ENCODE measurements at places on chromosomes 11 and 22. TPM values are rescaled to one million over a fixed set of nuclear protein-coding genes. Genes with fewer than 3 reads are reported as not detected.

The NLRP6 gene
- 1.3 TPM for total RNA-seq

The PAK1 gene
- 8.8 TPM for total RNA-seq

The FOLH1 gene
- 17.1 TPM for total RNA-seq

The MRPL23 gene
- 121 TPM for total RNA-seq

The GLYAT gene
- total RNA-seq: 62.2 TPM

The OR51B6 gene
- not detected for total RNA-seq

The POU2AF3 gene
- total RNA-seq: 0.43 TPM
